ENCODE measurements at places on chromosomes 5 and 9.

DNA sequence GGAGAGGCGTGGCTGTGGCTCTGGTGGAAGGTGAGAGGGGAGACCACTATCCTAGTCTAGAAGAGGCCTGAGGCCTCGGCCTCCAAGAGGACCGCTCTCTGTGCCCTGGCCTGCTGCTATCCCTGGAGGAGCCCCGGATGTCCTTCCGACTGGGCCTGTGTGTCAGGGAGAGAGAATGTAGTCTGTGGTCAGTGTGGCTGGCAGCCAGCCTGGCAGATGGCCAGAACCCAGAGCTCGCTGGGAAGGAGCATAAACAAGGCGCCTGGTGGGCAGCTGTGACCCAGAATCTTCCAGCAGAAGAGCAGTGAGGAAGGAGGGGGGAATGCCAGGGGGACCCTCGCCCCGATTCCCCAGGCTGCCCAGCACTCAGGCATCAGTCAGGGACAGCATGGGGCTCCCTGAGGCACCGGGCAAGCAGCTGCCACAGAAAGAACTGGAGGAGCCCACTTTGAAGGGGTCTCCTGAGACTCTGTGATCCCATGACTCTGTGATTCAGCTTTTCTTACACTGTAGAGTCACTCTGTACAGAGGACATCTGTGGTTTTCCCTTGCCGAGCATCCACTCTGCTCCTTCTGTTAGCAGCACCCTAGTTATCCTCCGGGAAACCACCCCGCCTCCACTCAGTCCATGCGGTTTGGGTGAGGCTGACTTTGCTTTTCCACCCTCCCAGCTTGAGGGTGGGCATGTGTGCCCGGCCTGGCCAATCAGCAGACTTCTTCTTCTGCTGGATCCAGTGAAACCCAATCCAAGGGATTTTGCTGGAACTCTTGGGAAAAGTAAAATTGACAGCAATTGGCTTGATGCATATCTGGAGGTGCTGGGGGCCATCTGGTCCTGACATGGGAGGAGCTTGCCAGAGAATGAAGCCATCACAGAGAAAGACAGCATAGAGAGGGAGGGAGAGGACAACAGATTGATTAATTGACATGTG is 46.2 kb upstream of the PWWP2A start:
- peak; percentile 83 for DNase-seq

DNA sequence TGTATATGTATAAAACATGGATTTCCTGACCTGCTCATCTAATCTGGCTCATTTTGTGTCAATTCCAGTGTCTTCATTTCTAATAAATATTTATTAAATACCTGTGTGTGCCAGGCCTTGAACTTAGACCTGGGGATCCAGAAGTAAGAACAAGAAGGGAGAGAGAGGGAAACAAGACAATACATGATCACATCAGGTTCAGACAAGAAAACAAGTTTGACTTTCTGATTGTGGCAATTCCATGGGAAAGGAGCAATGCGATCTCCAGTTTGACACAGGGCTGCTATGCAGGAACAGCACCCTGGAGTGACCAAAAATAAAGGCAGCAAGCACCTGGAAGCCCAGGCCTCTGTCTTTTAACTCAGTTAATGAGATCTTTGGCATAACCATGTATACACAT is 198.1 kb upstream of the ACTBL2 start:
- DNase-seq: no peak

GRCh38 chr5:98975682-98976407 is 47.0 kb upstream of the CHD1 start:
- no peak for DNase-seq

DNA sequence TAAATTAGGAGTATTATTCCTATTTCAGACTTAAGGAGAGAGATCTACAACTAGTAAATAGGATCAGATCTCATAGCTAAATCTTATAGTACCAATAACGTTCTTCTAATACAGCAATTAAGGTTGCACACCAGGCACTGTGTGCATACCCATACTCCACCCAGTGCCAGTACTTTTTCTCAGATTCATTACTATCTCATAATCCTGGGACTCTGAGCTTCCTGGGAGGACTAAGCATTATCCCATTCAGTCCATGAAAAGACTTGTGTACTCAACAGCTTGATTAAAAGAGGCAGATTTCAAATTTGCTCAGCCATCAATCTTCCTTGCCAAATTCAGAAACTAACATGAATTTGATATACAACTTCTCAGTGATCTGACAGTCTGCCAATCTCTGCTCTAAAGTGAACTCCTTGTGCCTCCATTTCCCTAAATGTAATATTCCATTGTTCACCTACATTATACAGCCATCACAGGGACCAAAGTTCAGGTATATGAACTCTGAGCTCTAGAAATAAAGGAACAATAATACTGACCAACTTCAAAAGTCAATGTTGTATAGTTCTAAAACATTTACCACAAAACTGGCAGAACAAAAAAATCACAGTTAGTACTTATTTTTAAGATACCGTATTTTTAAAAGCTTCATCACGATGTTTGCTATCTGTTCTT is 7.2 kb downstream of the STRBP start:
- DNase-seq: no peak

GRCh38 chr5:72363166-72363802 is 43.1 kb downstream of the PTCD2 start:
- no peak for DNase-seq
